ENCODE measurements at places on chromosomes 7 and 10.

DNA sequence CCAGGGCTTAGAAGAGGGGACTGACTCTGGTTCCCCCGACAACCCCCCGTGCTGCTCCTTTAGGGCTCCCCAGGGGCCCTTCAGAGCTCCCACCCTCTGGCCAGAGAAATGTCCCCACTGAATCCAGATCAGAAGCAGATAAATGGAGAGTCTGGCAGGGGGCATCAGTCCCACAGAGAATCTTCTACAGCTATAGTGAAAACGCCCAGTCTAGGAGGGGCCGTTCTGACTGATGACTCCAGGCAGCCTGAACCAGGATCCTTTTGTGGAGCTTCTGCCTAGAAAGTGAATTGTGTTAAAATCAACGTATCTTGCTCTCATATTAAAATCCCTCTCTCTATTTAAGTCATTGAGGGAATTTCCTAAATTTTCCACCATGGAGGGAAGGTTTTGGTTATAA, 471.4 kb downstream of the LRMDA start:
- no peak for DNase-seq

GRCh38 chr10:70323697-70324338, 40.0 kb upstream of the NPFFR1 start:
- DNase-seq: no peak

DNA sequence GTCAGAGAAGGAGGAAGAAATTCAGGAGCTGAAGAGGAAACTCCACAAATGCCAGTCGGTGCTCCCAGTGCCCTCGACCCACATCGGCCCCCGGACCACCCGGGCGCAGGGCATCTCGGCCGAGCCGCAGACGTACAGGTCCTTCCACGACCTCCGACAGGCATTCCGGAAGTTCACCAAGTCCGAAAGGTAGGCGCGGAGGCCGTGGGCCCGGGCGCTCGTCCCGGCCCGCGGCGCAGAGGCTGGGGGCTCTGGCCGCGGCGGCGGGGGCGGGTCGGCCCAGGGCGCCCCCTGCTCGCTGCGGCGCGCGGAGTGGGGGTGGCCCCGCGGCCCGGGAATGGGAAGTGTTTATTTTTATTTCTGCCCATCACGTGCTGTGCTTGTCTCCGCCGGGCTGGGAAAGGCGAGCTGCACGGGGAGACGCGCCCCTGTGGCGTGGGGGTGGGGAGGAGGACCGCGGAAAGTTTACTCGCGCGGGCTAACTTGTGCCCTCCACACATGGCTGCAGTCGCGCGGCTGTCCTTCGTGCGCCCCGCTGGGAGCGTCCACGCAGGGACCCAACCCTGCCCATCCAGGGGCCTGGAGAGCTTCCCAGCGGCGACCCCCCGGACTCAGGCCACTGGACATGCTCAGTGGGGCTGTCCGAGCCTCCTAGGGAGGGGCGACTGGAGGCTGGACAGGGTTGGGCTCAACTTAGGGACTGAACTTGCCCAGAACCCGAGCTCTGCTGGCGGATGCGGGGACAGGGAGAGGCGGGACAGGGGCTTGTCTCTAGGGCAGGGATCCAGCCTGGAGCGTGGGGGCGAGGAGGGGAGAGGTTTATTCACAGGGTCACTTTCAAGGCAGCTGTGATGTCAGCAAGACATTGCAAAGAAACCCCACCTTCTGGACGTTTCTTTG, 82.6 kb upstream of the PRKG1 start:
- peak; percentile 27 for DNase-seq

DNA sequence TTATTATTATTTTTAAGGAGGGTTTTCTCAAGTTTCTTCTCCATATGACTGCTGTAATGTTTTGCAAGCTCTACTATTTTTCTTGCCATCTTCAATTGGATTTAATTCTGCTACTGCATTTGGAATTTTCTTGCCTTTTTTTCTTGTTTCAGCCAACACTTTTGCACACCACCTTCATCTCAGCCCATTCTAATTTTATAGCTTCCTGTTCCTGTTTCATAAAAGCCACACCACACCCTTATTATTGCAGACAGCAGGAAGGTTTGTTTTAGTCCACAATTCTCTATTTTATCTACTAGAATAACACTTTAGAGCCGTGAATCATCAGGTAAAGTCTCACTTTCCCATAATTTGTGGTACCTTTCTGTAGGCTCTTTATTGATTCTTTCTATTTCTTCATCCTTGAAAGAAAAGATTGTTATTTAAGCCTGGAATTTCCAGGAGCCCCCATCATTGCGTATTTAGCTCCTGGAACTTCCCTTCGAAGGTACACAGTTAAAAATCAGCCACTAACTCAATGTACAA, 209.3 kb upstream of the TBX20 start:
- peak; percentile 57 for DNase-seq

GRCh38 chr10:2121929-2122328, 384.6 kb upstream of the ADARB2 start:
- DNase-seq: no peak

DNA sequence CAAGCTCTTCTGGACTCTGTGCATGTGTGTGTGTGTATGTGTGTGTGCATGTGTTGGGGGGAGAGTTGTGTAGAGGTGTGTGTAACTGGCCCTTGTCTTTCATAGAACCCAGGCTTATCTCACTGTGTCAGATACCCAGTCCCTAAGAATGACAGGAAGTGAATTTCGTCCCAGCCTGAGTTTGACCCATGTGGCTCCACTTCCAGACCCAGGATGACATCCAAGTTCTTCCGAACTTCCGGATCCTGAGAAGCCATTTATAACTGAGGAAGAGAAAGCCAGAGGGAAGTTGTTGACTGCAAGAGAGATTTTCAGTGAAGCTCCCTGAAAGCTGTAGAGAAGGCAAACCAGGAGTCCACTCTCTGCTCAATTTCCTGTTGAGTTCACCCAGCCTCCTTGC, 53.2 kb downstream of the ADRB1 start:
- DNase-seq: no peak

GRCh38 chr7:131188367-131189339, 139.0 kb upstream of the MKLN1 start:
- DNase-seq: peak; percentile 96

- no peak for DNase-seq
These were observed 268.6 kb downstream of the SDK1 start for GRCh38 chr7:3569643-3570042.

- no peak for DNase-seq
These were observed 104.0 kb downstream of the ZNF22 start for GRCh38 chr10:45104674-45105073.

GRCh38 chr7:112023786-112024185, 182.4 kb downstream of the DOCK4 start:
- no peak for DNase-seq

DNA sequence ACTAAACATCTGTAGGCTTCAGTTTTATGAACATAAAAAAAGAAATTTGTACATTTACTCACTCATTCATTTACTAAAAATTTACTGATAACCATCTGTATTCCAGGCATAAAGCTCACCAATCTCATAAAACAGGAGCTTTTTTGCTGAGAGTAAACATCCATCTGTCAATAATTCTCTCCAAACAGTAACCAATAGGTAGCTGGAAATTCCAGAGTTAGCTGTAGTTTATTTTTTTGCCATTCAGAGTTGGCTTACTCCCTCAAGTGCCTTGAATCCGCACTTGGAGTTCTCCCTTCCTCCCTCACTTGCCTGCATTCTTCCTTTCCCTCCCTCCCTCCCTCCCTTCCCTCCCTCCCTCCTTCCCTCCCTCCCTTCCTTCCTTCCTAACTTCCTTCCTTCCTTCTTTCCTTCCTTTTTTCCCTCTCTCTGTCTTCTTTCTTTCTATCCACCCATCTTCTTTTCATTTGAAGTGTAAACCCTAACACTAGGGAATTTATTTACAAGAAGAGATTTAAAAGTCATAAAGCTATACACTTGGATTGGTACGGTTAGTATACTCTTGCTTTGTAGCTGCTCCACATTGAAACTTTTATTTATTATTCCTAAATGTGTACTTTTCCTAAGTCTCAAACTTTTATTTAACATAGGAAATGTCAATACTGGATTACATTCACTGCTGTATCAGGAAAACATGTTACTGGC, 44.6 kb upstream of the BICC1 start:
- DNase-seq: no peak

DNA sequence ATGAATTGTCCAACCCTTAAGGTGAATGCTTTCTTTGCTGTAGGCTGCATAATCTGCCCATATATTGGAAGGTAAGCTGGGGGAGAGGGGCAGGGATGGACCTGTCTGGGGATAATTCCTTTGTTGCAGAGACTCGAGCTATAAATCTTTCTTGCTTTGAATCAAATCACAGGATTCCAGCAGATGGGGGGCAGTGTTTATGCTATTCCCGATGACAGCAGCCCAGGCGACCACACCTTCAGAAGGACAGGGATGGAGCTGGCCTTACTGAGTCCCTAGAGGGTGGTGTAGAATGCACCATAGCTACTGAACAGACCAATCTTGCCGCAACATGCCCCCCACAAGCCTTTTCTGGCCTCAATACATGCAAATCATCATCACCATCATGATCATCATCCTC, 2.5 kb downstream of the PODXL start:
- no peak for DNase-seq

DNA sequence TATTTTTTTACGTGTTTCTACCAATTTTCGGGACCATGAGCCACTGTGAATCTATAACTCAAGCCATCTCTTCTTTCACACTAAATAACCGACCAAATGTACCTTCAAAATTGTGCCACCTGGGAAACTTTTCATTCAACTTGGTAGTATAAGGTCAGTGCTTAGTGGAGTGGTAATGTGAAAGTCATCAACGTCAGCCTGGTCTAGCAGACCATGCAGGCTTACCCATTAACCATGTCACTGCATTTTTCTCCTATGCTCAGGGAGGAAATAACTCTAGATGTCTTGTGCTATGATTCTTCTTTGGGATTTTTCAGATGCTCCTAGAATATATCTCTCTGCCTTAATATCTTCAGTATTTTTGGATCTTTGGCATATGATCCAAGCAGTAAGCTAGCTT, 1075.4 kb upstream of the POT1 start:
- no peak for DNase-seq

- no peak for DNase-seq
These were observed 156.0 kb upstream of the NFE2L3 start for GRCh38 chr7:25996006-25996408.

DNA sequence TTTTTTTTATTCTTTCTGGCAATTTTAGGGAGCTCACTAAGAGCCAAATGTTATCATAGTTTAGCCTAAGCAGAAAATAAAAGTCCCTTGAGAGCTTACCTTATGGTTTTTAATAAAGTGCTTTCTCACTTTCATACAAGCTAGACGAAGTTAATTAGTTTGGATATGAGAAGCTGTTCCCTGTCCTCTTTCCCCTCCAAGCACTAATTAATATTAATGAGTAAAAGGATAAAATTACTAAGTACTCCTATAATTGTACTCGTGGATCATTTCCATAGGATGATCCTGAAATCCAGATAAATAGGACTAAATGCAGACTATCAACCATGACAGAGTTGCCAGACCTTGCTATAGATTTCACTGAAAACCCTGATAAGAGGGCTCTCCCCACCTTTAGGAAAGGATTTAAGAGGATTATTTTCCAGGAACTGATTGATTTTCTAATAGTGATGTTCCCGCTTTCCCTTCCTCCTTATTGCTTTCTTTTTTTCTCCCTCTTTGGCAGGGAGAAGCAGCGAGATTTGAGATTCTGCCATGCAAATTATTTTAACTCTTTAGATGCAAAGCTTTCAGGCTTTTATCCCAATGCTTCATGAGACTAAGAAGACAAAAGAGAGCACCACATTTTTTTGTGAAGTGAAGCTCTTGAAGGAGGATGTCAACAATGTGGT, 58.3 kb upstream of the HECW1 start:
- no peak for DNase-seq

GRCh38 chr7:68623030-68623429, 975.2 kb upstream of the AUTS2 start:
- no peak for DNase-seq

GRCh38 chr10:52483587-52483986, 169.5 kb downstream of the DKK1 start:
- peak; percentile 37 for DNase-seq

DNA sequence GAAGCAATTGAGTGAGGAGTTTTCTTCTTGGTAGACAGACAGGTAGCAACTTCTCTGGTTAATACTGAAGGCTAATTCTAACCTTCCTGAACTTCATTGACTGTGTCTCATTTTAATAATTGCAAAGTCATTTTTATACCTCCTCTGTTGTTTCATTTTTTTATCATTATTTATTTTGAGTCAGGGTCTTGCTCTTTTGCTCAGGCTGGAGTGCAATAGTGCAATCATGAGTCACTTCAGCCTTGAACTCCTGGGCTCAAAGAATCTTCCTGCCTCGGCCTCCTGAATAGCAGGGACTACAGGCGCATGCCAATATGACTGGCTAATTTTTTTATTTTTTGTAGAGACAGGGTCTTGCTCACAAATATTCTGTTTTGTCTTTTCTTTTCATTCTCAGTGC, 45.4 kb downstream of the APBB1IP start:
- no peak for DNase-seq

DNA sequence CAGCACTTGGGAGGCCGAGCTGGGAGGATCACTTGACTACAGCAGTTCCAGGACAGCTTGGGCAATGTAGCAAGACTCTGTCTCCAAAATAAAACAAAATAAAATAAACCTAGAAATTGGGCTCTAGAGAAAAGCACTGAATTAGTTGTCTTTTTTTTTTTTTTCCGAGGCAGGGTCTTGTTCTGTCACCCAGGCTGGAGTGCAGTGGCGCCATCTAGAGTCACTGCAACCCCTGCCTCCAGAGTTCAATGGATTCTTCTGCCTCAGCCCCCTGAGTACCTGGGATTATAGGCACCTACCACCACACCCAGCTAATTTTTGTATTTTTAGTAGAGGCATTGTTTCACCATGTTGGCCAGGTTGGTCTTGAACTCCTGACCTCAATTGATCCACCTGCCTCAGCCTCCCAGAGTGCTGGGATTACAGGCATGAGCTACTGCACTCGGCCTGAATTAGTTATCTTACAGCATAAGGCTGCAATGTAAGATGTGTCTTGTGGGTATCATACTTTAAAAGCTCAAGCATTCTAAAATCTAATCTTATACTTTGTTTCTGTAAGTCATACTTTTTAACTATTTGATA, 12.8 kb downstream of the MEIG1 start:
- peak; percentile 37 for DNase-seq

GRCh38 chr7:66845379-66846095, 75.5 kb upstream of the TMEM248 start:
- no peak for DNase-seq

- no peak for DNase-seq
These were observed 148.6 kb downstream of the GRK5 start for GRCh38 chr10:119355930-119356329.

DNA sequence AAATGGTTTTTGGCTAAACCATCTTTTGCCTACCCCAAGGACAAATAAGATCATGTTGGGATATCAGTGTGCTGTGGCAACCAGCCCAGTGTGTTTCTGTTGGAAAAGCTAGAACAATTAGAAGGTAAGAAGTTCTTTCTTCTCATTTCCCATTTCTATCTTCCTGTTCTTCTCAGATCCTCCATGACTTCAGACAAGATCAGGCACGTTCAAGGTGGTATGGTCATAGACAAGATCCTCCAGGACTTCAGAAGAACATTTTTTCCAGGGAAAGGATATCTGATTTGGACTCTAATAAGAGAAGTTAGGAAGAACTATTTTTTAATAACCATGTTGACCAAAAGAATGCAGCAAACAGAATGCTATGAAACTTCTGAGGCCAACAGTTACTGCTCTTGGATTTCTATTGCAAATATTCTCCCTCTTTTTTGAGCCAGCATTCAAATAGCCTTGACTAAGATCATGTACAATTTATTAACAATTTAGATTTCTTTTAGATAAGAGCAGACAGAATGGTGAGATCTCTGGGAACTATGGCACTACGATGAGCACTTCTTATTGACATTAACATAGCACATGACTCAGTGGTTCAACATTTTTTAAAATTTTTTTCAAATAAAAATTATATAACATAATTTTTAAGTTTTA, 15.9 kb downstream of the HYCC1 start:
- DNase-seq: no peak
